ENCODE measurements at places on chromosomes 16 and 17.

- DNase-seq: no peak
Measured at GRCh38 chr16:56108724-56109123, 82.6 kb upstream of the GNAO1 start.

DNA sequence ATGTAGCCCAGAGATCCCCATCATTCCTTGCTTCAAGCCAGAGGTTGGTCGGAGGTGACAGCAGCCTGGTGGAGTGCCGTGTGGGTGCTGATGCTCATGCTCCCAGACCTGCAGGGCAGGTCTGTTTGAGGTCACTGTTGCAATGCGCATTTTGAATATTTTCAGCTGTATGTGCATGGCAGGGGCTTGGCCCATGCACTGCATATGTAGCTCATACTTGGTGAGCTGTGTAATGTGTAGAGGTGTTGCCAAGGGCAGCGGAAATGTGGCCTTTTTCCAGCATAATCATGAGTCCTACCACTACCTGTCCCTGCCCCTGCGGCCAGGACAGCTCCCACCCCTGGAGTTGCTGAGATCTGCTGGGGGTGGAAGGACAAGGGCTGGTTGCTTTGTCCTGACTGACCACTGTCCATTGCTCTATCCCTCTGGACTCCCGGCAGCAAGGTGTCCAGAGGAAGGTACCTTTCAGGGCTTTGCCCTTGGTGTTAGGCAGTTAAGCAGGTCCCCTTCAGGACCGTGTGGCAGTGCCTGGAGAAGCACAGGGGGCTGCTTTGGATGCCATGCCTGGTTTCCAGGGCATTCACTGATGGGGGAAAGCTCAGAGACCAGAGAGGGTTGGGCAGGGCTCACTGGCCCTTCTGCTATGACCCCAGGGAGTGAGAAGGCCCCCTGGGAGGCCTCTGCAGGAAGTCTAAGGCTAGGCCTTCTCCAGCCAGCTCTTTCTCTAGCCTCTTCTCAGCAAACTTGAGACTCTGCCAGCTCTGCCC, 215.2 kb downstream of the NTN1 start:
- no peak for DNase-seq

DNA sequence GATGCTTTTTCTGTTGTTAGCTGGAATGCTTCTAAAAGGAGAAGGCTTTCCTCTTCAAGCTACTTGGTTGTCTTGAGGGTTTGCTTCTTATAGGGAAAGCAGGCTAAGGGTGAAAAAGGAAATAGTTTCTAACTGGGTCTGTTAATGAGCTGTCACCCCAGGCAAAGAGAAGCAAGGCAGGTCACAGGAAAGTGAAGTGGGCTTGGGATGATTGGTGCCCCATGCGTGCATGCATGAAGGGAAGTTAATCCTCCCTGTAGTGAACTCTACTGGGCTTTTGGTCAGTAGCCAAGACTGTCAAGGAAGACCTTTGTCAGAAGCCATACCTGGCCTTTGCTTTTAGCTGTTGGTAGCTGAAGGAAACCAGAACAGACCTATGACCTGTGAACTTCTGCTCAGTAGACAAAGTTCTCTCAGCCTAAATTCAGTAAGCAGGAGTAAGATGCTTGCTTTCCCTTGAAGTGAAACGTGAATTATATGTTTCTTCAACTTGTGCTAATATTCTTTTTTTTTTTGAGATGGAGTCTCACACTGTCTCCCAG, 16.5 kb downstream of the TENT4B start:
- no peak for DNase-seq

DNA sequence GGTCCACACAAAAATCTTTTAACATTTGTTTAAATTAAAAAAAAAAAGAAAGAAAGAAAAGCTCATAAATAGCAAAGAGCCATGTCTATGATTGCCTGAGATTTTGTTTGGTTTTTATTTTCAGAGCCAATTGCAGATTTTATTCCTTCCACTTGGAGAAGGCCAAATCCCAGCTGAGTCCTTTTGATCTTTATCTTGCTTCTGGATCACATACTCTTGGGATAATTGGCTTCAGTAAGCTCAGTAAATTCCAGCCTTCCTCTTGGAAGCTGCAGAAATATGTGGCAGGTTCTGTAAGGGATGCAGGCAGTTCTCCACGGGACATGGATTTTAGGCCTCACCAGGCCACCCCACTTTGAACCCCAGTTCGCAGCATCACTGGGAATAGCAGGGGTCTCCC, 63.3 kb upstream of the TMC5 start:
- no peak for DNase-seq

DNA sequence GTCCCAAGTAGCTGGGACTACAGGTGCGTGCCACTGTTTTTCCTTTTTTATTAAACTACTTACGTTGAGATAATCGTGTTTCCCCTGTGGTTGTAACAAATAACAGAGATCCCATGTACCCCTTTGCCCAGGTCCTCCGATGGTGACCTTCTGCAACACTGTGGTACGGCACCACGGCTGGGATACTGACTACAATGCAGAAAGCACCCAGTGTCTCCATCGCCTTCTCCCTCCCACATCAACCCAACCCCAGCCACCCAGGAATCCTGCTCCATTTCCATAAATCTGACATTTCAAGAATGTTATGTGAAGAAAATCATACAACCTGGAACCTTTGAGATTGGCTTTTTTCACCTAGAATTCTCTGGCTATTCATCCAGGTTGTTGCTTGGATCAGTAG, 22.1 kb downstream of the MPRIP start:
- DNase-seq: no peak

GRCh38 chr17:5610956-5611355, 26.6 kb upstream of the NLRP1 start:
- DNase-seq: no peak

- no peak for DNase-seq
Measured at GRCh38 chr16:68902969-68903345, 59.6 kb downstream of the TANGO6 start.

- DNase-seq: no peak
Measured at GRCh38 chr16:76309639-76310335, 32.6 kb downstream of the CNTNAP4 start.

DNA sequence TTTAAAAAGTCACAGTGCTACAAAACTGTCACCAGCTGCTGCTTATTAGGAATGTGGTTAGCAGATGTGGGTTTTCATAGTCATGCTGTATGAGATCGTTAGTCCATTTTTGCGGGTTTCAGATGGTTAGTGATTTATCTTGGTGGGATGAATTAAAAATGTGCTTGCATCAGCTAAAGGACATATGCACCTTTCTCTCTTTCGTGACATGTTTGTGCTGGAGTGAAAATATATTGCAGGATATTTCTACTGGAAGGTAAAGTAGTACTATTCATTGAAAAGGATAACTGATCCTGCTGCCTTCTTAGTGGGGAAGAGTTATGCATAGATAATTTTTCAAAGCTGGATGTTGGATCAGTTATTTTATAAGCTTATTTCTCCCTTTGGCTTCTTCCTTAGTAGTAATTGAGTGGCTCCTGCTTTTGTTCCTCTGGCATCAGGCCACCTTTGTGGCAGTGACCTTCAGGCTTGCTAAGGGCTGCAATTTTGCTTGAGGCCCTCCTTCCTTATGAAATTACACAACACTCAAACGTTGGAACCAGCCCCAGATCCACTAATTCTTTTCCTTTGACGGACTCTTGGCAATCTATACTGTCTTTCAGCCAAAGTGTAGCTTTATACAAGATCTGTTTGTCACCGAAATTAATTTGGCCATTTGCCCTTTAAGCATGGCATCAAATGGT, 7.5 kb upstream of the SNTB2 start:
- peak; percentile 96 for DNase-seq

- DNase-seq: no peak
Measured at GRCh38 chr16:88593489-88593888, 23.3 kb downstream of the ZC3H18 start.

DNA sequence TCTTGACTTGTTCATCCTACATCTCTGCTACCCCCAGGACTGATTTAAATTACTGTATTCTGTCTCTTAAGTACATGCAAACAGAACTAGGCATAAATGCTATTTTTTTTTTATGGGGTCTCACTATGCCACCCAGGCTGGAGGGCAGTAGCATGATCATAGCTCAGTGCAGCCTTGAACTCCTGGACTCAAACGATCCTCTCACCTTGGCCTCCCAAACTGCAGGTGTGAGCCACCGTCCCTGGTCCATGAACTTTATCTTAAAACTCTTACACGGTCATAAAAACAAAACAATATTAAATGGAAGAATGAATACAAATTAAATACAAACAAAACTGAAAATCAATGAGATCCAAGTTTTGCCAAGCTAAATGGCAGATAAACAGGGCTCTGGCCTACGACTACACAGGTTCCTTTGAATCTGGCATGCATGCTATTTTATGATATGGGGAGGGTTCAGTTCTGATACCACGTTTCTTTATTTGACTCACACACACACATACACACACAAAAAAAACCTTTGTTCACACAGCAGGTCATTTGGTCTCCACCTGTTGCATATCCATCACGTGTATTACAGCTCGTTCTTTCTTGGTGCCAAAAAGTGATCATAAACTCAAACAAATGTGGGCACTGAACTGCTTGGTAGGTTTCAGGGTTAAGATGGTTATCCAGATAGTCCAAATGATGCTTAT, 1.1 kb upstream of the PKD1L3 start:
- DNase-seq: no peak

- no peak for DNase-seq
Measured at GRCh38 chr17:82272495-82273326, 789 bp downstream of the CSNK1D start.

Data from cardiac fibroblast (primary cell).